ENCODE measurements at places on chromosomes 5 and 9.

DNA sequence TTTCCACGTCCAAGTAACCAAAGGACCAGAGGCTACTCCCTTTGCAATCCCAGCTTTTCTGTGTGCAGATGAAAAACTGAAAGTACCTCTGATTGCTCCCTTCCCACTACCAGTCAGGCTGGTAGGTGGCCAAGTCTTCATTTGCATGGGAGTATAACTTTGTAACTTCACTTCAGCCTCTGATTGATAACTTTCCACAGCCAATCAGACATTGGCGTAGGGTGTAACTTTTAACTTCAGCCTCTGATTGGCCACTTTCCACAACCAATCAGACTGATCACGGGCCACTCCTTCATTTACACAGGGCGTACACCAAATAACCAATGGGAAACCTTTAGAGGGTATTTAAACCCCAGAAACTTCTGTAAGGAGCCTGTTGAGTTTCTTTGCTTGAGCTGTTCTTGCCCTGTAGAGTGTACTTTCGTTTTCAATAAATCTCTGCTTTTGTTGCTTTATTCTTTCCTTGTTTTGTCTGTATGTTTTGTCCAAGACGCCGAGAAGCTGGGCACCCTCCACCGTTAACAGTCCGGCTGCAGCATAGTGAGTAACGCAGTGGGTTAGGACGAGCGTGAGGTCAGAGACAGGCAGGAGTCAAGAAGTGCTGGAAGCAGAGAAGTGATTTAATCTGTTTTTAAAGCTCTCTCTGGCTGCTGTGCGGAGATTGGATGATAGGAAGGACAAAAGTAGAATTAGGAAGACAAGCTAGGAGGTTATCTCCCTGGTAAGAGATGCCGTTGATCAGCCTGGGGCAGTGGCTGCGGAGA lies 3.5 kb upstream of the EXOSC2 start:
- peak; percentile 84 for DNase-seq

GRCh38 chr5:177434437-177434836 lies 8.0 kb downstream of the GRK6 start:
- DNase-seq: no peak

DNA sequence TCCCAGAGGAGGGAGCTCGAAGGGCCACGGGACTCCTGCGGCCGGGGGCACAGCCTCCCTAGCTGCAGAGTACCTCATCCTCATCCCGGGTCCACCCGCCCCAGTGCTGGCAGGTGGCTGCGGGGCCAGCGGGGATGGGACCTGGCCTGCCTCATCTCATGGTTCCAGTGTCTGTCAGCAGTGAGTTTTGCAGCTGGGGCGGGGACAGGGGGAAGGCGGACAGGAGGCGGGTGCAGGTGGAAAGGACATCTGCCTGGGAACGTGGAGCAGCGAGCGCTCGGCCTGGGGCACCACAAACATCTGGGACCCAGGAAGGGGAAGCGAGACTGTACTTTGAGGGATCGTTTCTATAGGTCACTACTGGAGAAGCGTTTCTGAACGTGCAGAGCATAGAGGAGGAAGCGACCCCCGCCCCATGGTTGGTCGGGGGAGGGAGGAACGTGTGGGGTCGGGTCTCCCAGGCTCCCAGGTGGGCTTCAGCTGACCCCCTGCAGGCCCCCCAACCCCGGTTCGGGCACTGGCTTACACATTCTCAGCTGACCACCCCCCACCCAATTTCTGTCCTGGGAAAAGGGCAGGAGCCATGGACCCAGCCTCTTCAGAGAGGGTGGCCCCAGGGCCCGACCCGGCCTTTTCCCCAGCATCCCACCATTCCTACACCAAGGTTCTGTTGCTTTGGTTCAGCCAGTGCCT lies 56.5 kb upstream of the NOTCH1 start:
- DNase-seq: no peak

- DNase-seq: no peak
These were observed 2.9 kb upstream of the SLC4A9 start for GRCh38 chr5:140356853-140357725.

- DNase-seq: no peak
These were observed 329.6 kb downstream of the MED10 start for GRCh38 chr5:6048746-6049145.

DNA sequence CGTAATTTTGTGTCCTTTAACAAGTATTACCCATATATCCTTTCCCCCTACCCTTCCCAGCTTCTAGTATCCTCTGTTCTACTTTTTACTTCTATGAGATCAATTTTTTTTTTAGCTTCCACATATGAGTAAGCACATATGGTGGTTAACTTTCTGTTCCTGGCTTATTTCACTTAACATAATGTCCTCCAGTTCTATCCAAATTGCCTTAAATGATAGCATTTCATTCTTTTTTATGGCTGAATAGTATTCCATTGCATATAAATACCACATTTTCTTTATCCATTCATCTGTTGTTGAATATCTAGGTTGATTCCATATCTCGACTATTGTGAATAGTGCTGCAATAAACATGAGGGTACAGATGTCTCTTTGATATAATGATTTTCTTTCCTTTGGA lies 36.4 kb downstream of the SKIC3 start:
- DNase-seq: no peak

DNA sequence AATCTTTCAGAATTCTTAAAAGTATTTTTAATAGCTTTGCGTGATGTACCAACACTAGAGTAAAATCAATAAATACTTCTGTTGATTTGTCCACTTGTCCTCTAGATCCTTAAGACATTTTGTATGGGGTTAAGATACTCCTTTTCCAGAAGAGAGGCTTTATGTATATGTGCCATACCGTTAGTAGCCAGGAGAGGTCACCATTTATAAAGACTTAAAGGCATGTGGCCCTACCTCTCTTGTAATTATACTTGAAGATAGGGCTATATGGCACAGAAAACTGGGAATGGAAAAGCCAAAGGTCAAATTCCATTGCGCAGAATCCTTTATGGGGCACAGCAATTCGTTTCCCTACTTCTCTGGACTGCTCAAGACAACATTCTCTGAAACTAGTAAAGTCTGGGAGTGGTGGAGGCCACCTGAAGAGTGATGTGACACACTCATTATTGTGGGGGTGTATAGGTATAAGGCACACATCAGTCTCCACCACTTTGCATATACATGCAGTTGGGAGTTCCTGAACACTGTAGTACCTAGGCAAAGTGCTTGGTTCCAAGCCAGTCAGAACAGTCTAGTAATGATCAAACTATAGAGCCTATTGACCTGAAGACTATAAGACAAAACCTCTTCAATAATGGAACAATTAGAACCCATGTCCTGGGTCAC lies 140.1 kb upstream of the FBXL17 start:
- peak; percentile 74 for DNase-seq

DNA sequence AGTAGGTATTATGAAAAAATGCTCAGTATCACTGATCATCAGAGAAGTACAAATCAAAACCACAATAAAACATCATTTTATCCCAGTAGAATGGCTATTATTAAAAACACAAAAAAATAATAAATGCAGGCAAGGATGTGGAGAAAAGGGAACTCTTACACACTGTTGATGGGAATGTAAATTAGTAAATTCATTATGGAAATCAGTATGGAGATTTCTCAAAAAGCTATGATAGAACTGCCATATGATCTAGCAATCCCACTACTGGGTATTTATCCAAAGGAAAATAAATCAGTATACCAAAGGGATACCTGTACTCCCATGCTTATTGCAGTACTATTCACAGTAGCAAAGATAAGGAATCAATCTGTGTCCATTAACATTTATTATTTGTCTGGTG lies 209.6 kb downstream of the FER start:
- DNase-seq: no peak

DNA sequence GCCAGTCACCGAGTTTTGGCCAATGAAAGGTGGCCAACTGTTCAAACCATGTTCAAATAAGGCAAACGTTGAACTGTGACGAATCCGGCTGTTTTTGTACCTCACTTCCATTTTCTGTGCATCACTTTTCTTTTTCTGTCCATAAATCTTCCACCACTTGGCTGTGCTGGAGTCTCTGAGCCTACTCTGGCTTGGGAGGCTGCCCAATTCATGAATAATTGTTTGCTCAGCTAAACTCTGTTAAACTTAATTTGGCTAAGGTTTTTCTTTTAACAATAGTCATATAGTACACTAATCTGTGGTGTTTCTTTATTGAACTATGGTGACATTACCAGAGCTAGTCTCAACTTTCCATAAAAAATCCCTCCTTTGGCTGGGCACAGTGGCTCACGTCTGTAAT lies 11.3 kb downstream of the NIM1K start:
- no peak for DNase-seq

- no peak for DNase-seq
These were observed 50.7 kb upstream of the ELL2 start for GRCh38 chr5:96012399-96012798.

- DNase-seq: no peak
These were observed 156.2 kb upstream of the ANKH start for GRCh38 chr5:15027764-15028163.

GRCh38 chr9:98778711-98779530 lies 17.4 kb downstream of the ANKS6 start:
- DNase-seq: no peak

- DNase-seq: peak; percentile 69
These were observed 31.2 kb downstream of the FGF18 start for GRCh38 chr5:171450423-171451331.

DNA sequence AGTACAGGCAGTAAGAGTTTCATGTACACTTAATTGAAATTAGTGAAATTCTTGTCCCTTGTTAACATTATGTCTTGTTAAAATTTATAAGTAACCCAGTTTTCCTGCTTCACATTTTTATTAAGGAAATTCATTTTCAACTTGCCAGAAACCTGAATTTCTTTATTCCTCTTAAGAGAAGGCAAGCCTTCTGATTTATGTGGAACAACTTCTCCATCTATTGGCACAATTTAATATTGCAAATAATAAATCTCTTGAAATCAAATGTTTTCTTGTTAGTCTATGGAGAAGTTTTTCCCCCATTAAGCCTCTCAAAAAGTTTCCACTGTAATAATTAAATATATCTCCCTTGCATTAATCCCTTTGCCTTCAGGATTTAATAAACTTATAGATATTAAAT lies 33.8 kb upstream of the ACO1 start:
- DNase-seq: no peak

DNA sequence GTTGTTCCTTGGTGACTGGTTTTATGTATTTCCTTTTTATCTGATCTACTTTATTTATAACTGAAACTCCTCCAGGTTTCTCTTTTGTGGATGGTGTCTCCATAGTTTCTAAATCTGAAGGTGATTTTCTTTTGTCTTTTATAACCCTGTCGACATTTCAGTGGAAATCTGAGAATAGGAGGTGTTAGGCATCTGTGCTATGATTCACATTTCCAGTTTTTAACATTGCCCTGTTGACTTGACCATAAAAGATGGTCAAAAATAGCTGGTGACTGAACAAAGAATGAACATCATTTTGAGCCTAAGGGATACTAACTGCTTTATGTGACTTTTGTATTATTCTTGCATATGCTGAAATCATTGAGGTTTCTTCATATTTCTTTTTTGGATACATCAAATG lies 190.5 kb downstream of the PCSK1 start:
- no peak for DNase-seq

- no peak for DNase-seq
These were observed 6.9 kb upstream of the SLC12A7 start for GRCh38 chr5:1118738-1119137.

DNA sequence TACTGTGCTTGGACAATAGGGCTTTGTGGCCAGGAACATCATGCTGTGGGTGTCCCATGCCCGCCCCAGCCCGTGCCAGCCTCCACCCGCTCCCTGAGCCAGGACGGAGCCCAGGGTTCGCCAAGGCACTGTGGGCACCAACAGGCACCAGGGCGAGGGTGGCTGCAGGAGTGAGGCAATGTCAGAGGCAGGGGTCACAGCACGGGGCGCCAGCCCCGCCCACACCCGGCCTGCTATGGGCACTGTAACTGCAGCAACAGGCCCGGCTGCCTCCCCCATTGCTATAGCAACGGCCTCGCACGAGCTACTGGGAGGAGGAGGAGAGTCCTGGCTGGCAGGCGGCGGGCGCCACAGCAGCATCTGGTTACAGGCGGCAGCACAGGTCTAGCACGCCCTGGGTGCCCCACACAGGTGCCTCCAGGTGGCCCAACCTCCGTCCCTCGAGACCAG lies 2.5 kb downstream of the ABCA2 start:
- DNase-seq: peak; percentile 43

GRCh38 chr9:89791754-89792153 lies 186.9 kb downstream of the GADD45G start:
- DNase-seq: no peak

- no peak for DNase-seq
These were observed 168.4 kb upstream of the GDNF start for GRCh38 chr5:38008198-38008597.

- DNase-seq: no peak
These were observed 43.6 kb upstream of the SARDH start for GRCh38 chr9:133781828-133782135.

GRCh38 chr9:129570450-129571297 lies 50.2 kb downstream of the C9orf50 start:
- peak; percentile 68 for DNase-seq

- DNase-seq: no peak
These were observed 50.7 kb downstream of the KCNV2 start for GRCh38 chr9:2767800-2768677.

DNA sequence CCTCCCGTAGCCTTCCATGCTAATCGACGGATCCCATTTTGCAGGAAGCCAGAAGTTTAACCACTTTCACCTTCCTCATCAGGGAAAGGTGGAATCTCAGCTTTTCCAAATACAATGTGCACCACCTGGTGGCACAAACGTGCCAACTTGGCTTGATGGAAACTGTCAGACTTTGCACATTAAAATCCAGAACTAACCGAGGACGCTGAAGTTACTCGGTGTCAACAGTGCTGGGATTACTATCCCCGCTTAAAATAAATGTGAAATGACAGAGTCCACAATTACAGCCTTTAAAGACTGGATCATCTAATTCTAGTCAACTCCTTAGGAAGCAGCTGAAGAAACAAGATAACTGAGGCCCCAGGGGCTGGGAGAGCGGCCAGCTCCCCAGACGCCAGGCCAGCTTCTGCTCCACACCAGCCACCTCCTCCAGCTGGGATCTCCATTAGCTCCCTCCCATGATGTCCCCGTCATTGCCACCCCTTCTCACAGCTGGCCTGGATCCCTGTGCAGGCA lies 50.1 kb upstream of the RETREG1 start:
- peak; percentile 29 for DNase-seq

- DNase-seq: no peak
These were observed 12.3 kb upstream of the KCNIP1 start for GRCh38 chr5:170491479-170491878.

All from neural progenitor cell (in vitro differentiated cells).